ENCODE measurements at places on chromosomes 13 and 19.
A peak's percentile ranks its signal among the peaks of the same experiment; 100 is the strongest.

- no peak for DNase-seq
Observed at GRCh38 chr19:54189145-54189734, at the start of gene MBOAT7. Gene MBOAT7, minus strand, starts transcription at chr19:54189580. Its CDS starts 1,072 bp downstream, at chr19:54188508.

DNA sequence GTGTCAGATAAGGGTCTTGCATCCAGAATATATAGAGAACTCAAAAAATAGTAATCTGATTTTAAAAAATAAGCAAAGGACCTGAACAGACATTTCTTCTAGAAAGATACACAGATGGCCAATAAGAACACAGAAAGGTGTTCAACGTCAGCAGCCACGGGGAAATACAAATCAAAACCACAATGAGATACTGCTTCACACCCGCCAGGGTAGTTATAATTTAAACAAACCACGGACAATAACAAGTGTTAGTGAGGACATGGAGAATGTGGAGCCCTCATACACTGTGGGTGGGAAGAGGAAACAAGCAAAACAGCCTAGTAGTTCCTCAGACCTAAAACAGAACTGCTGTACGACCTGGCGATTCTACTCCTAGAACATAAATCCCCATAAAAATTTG, 26.7 kb upstream of the NAPA start:
- DNase-seq, result no peak

DNA sequence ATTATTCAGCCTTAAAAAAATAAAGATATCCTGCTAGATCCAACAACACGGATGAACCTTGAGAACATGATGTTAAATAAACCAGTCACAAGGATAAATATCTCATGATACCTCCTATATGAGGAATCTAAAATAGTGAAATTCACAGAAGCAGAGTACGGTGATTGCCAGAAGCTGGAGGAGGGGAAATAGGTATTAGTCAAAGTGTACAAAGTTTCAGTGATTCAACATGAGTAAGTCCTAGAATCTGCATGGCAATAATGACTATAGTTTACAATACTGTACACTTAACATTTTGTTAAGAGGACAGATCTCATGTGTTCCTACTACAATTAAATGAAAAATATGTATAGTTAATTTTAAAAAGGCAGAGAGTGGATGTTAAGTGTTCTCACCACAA, 206.6 kb upstream of the SLC10A2 start:
- DNase-seq, result peak; percentile 39

DNA sequence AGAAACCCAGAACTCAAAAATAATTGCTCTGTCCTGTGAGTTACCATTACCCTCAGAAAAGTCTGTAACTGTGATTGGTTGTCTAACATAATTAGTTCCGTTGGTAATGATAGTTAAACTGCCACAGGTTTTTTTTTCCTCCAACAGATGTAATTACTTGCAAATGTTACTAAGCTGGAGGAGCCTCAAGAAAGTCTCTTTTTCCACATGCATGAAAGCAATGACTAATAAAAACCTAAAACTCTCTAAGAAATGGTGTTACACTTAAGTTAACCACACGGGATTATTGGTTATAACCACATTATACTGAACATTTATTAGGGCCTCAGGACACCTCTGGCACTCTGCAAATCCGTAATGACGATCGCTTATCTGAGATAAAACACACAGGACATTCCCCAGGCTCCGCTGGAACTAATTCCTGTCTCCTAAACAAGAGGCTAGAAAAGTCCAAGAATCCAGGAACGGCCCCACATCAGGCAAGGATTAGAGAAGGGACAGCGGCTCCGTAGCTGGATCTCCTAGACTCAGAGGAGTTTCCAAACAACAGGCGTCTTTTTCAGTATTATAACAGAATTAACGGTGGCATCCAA, 753 bp downstream of the ZNF235 start:
- peak; percentile 32 for DNase-seq
